Osteoblast (primary cell): ENCODE measurements at places on chromosomes 7 and 10. TPM values are rescaled to one million over a fixed set of nuclear protein-coding genes. Genes with fewer than 3 reads are reported as not detected.

Gene PILRA
- total RNA-seq = 0.36 and 0.59 TPM in 2 replicates

Gene GSTO2
- total RNA-seq = 1.8 and 2.2 TPM in 2 replicates

Gene ZNF804B
- total RNA-seq = not detected in 2 replicates

Gene PALS2
- 53.3 and 63.3 TPM in 2 replicates for total RNA-seq

Gene GPC2
- 1.4 and 1.8 TPM in 2 replicates for total RNA-seq

Gene SNX13
- total RNA-seq = 59.7 and 61.3 TPM in 2 replicates

DNA sequence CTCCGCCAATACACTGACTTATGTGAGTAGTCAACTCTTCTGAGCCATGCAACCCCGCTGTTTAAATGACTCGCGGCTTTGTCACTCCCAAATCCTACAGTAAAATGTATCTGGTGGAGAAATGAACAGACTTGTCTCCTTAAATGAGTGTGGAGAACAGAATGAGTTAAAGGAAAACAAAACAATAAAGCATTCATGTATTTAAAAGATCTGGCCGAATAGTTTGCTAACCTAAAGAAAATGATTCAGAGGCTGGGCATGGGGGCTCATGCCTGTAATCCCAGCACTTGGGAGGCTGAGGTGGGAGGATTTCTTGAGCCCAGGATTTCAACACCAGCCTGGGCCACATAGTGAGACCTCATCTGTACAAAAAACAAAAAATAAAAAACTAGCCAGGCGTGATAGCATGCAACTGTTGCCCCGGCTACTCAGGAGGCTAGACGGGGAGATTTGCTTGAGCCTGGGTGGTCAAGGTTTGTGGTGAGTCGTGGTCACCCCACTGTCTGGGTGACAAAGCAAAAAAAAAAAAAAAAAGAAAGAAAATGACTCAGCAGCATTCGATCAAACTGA lies 86.5 kb upstream of the PFKP start:
- DNase-seq = no peak

DNA sequence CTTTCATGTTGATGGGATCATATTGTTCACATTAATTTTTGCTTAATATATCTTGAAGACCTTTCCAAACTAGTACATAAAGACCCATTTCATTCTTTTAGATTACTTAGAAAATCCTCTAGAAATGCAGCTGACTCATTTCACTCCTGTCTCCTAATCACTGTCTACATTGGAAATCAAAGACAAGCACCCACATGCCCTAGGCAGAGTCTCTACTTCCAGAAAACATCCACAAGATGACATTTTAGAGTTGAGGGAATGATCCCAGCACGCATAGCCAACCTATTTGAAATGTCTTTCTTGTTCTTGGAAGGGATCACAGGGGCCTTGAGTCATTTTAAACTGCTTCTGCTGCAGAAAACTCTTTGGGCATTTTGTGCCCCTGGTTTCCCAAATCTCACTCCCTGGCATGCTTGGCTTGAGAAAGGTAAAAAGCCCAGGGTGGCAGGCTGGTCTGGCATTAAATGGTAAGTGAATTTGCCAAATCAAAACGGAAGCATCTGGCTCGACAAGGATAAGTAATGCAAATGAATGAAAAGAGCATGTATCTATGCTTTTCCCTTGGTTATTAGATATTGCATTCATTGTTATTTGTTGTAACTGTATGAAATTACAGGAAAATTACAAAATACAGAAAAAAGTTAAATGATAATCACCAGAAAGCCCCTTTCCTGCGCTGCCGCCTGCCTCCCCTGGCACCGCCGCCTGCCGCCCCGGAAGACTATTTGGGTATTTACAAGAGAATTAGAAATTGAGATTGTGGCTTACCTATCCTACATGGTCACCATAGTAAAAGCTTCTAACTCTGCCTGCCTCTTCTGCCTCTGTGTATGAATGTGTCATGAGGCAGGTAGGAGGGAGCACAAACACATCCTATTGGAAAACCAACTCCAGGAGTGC lies 225.3 kb downstream of the PTEN start:
- DNase-seq = no peak

DNA sequence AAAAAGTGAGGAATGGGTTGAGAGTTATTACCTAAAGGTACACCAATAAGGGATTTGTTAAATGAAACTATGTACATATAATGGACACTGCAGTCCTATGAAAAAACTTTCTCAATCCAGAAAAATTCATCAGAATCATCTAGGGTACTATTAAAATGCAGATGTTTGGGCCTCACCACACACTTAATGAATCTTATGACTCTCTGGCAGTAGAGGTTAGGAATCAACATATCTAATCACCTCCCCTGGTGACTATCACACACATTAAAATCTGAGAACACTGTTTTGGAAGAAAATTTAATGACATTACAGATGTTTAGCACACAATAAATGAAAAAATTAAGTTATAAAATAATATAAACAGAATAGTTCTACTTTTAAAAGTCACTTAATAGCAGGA lies 32.1 kb downstream of the BAZ1B start:
- no peak for DNase-seq

DNA sequence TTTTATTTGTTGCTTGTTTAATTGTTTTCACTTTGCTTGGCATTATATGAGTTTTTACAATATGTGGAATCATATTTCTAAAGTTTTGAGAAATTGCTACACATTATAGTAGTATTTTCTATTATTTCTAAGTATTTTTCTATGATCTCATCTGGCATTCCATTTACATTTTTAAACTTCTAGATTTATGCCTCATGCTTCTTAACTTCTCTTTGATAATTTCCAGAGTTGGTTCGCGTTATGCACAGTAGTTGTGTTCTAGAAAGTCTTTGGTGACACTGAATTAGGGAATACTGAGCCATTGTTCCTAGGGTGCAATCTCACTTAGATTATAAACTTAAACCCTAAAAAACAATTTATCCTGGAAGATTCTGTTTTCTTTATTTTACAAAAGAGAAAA lies 129.2 kb downstream of the GNAI1 start:
- DNase-seq = no peak

DNA sequence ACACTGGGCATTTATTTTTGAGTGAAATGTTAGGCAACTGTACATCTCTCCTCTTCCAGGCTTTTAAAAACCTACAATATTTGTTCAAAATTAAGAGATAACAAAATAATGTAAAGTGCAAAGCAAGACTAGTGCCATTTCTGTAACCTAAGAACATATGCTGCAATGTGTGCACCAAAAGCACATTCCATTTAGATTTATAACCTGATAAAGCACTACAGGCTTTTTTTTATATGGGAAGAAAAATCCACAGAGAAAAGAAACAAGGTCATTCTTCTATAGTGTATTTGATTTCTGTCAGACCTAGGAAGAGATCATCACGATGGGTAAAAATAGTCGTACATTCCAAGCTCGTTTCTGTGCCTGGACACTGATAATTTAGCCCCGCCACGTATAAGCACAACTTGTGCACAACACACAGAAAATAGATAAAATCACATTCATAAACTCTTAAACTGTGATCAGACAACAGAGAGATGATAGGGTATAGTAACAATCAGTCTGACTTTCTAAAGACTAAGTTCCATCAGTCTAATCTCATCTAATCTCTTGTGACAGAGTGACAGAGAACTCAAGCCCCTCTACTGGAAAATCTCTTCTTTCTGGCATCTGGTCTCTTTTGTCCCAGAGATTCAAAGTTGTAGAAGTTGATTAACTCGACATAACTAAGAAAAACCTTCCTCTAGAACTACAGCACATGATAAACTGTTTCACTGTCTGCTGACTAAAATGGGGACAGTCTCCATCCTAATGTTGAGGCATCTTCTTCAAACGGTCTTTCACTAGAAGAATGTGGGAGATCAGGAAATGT lies 6.7 kb downstream of the LAMB1 start:
- peak; percentile 15 for DNase-seq

DNA sequence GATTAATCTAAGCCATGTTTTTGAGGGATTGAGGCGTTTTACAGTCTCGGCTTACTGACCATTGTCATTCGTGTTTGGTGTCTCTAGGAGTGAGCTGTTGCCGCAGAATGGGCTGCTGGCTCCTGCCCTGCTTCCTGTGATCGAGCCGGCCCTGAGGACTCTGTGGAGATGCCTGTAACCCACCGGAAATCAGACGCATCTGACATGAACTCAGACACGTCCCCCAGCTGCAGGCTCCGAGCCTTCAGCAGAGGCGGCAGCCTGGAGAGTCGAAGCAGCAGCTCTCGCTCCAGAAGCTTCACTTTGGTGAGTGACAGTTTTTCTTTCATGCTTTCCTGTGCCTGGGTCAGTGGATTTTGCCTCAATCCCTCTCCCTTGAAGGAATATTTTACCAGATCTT lies 28.8 kb downstream of the PROSER2 start:
- DNase-seq = no peak

DNA sequence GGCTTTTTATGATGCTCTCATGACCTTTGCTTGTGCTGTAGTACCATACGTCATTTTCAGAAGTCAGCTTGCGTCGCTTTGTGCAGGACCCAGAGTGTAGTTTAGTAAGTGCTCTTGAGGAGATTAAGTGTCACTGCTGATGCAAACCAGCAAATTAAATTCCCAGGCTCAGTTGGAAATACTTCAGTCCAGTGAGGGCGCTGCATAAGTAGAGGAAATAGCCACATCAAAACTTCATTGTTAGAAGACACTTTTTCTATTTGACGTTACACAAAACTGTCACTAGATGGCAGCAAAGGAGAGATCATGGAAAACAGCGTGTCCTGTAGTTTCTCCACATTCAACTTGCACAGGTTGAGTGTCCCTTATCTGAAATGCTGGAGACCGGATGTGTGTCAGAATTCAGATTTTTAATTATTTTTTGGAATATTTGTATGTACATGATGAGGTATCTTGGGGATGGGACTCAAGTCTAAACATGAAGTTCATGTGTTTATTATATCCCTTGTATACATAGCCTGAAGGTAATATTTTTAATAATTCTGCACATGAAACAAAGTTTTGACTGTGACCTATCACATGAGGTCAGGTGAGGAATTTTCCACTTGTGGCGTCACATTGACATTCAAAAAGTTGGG lies 7.9 kb downstream of the ZNF22 start:
- peak; percentile 90 for DNase-seq

DNA sequence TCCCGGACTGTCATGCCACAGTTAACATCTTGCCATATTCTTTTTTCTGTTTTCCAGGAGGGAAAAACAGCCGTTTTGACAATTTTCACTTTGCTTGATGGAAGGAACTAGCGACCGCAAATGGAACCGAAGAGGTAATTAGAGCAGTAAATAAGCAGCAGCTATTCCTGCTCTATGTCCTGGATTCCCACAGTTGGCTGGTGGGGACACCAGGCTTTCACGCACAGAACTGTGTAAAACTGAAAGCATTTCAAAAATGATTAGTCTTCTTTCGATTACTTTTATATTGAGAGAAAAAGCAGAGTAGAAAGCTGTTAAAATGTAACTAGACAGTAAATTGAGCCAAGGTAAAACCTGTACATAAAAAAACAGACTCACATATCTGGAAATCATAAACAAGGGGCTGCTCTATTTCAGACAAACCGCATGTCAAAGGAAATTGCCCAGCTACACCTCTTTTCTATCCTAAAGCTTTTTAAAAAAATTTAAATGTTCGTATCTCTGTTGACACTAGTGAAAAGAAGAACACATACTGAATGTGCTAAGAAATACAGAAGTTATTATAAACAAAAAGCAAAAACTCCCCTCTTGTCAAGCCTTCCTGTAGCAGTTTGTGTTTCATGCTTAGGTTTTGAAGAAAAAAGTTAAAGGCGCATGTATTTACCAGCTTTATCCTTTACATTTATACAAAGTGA lies 93.4 kb downstream of the RNF216 start:
- DNase-seq = no peak

DNA sequence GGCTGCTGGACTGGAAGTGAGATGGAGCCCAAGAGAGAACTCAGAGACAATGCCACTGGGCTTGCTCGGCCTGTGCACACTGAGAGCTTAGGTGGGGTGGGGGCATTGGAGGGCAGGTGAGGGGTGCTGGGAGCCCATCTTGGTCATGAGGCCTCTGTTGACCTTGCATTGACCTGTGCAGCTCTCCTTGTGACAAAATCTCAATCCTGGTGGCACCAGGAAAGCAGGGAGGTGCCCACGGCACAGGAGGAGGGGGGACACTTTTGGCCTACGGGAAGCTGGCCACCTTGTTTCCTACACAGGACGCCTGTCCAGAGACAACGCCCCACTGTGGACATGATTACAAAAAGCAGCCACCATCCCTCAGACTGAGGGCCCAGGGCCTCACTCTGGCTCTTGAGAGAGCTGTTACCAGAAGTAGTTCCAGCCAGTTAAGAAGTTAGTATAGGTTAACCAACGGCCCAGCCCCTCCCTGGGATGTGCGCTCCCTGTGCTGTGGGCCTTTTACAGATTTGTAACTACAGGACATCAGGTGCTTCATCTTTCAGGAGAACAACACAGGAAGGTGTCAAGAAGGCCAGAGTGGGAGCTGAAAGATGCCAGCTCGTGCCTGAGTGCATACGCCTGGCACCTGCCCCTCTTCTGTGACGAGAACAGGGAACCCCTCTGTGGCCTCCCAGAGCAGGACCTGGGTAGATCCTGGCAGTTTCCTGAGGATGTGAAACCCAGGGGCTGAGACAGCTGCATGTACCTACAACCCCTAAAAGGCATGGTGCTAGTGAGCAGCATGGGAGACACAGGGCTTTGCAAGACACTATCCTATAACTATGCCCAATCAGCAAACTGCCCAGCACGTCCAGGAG lies 10.3 kb downstream of the PKD1L1 start:
- no peak for DNase-seq

- no peak for DNase-seq
These were observed 10.2 kb upstream of the ZNF467 start for GRCh38 chr7:149783386-149784250.

GRCh38 chr10:132959559-132959961 lies 17.2 kb upstream of the CFAP46 start:
- peak; percentile 67 for DNase-seq

- DNase-seq = peak; percentile 88
These were observed 212.4 kb upstream of the BMPER start for GRCh38 chr7:33692956-33693355.

- DNase-seq = peak; percentile 88
These were observed 98.7 kb upstream of the PPIF start for GRCh38 chr10:79248341-79249185.

- no peak for DNase-seq
These were observed 6.2 kb upstream of the FOXK1 start for GRCh38 chr7:4675771-4676367.

GRCh38 chr10:129934196-129934925 lies 29.7 kb downstream of the EBF3 start:
- peak; percentile 30 for DNase-seq

DNA sequence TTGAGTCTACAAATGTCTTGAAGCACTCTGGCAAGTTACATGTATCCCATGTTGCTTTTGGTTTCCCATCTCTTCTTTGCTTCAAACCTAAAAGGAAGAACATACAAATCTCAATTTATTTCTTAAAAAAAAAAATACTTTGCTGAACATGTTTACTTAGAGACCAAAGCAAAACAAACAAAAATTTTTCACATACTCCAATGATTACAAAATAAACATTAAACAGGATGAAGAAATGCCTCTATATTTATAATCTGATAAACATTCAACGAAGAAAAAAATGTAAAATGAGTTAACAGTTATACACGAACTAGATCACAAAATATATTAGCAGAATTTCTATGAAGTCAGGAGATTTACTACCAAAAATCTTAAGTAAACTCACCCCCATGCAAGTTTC lies 31.3 kb downstream of the FAM204A start:
- no peak for DNase-seq

GRCh38 chr10:133158437-133158755 lies 1.6 kb upstream of the KNDC1 start:
- peak; percentile 79 for DNase-seq

GRCh38 chr10:122286867-122287266 lies 15.8 kb downstream of the BTBD16 start:
- peak; percentile 90 for DNase-seq

- DNase-seq = no peak
These were observed 684.3 kb upstream of the NRP1 start for GRCh38 chr10:34018784-34019183.
